HTR-8/SVneo (cell line): ENCODE measurements at places on chromosomes 12 and 14.
A peak's percentile ranks its signal among the peaks of the same experiment; 100 is the strongest.

- DNase-seq, result no peak
Observed at GRCh38 chr12:94930772-94931171, 72.7 kb downstream of the NDUFA12 start.

DNA sequence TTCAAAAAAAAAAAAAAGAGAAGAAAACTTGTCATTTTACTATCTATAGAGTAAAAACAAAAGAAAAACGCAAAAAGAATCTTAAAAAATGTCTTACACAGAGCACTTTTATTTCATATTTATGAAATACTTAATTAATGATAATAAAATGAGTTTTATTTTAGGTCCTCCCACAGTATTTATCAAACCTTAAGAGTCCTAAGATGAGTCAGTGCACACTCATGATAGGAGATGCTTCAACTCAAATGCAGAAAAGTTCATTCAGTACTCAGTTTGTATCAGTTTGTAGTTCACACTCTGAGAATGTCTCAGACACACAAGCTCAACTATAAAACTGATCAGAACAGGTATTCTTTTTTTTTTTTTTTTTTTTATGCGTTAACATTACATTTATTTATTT, 41.7 kb downstream of the TRIM9 start:
- no peak for DNase-seq

- no peak for DNase-seq
Observed at GRCh38 chr12:51240971-51241370, 2.3 kb downstream of the DAZAP2 start.

DNA sequence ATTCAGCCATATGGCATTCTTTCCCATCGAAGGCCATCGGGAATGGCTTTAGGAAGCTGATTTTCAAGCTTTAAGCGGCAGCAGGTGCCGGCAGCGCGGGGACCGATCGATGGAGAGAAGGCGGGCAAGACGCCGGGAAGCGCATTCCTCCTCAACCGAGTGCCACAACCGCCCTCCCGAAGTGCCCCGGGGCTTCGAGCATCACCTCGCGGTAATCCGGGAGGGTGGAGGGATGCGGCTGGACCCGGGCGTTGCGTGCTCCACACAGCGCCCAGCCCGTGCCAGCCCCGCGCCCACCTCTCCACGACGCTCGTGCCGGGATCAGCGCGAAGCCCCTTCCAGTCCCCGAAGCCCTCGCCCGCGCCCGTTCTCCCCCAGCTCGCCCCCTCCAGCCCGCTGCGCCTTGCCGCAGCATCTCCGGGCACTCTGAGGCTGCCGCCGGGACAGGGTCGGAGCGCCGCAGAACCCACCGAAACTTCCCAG, 3.2 kb downstream of the USP44 start:
- DNase-seq, result peak; percentile 46

DNA sequence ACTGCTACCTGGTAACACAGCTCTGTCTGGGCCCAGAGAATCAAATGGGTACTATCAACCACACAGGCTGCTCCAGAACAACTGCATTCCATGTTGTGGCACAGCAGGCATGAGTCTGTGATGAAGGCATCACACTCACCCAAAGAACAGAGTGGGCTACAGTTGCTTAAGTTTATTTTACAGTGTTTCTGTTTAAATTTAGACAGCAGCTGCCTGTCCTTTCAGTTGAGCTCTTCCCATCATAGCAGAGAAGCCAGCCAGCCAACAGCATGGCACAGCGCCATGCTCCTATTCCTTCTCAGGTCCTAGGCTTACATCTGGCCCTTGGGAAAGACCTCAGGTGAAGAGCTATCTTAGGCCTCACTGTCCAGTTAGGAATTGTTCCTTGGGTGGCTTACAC, 147.0 kb upstream of the FRMD6 start:
- DNase-seq, result no peak

GRCh38 chr12:96457191-96457930, 32.0 kb upstream of the CFAP54 start:
- DNase-seq, result no peak

DNA sequence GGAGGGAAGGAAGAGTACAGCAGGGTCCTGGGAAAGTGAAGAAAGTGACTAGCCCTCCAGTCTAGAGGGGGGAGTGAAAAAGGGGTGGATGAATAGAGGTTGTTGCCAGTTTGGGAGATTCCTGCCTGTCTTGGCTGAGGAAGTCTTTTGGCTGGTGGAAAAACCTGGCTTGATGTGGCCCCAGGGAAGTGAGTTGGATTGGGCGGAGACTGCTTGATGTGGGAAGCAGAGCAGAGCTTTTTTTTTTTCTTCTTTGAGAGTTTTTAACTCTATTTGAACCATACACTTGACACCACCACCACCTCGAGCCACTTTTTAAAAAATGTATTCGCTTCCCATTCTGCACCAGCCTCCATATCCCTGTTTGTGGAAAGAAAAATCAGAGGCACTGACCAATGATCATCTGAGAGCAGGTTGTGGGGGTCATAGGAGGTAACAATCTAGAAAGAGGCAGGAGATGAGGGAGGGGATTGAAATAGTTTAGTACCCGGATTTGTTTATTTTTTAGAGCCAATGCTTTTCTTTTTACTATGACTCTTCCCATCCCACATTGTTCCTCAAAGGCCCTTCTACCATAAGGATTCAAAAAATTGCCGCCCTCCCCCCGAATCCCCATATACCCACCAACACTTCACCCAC, 690 bp upstream of the DTX3 start:
- peak; percentile 45 for DNase-seq

DNA sequence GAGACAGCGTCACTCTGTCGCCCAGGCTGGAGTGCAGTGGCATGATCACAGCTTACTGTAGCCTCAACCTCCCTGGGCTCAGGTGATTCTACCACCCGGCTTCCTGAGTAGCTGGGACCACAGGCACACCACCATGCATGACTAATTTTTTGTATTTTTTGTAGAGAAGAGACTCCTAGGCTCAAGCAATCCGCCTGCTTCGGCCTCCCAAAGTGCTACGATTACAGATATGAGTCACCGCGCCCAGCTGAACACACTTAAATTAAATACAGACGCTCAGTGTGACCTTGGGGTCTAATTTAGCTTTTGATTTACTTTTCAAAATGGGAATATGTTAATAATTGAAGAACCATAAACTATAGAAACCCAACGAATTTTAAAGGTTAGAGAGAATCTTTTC, 77.2 kb downstream of the C2CD5 start:
- no peak for DNase-seq

GRCh38 chr14:105092171-105093037, 27.2 kb upstream of the GPR132 start:
- no peak for DNase-seq

DNA sequence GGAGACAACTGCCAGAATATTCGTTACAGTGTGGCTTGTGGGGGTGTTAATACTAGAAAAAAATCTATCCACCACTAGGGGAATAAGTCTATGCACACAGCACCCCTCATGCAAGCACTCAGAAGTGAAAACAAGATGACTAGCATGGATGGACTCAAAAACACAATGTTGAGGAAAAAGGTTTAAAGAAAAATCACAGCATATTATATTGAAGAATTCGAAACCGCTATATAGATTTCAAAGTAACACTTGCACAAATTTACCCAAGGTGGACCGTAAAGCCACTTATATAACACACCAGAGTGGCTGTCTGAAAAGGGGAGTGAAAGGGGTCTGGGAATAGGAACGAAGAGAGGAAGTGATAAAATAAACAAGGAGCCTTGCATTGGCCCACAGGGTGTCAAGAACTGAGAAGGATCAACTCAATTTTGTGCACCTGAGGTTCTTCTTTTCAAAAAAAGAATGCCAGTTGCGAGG, 544 bp downstream of the ABCD4 start:
- peak; percentile 87 for DNase-seq

- no peak for DNase-seq
Observed at GRCh38 chr12:13786646-13787045, 194.8 kb downstream of the GRIN2B start.

GRCh38 chr14:104689881-104690711, 678 bp downstream of the INF2 start:
- no peak for DNase-seq

- no peak for DNase-seq
Observed at GRCh38 chr12:125097427-125097826, 32.2 kb downstream of the AACS start.

GRCh38 chr14:75427126-75427481, 718 bp upstream of the JDP2 start:
- DNase-seq, result no peak

- DNase-seq, result peak; percentile 51
Observed at GRCh38 chr14:76901171-76902055, 75.2 kb downstream of the LRRC74A start.

DNA sequence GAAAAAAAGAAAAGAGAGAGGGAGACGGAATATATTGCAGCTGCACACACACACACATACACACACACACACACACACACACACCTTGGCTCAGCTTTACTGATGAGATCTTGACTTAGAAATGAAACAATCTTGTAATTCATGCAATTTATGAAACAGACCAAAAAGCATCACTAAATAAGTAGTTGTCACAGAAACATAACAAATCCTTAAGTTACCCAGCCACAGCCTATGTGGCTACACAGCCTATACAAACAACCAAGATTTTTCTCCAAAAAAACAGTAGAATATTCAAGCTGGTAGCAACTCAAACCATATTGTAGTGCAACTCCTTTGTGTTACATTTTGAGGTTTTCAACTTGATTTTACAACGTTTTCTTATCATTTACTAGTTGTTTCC, 37.9 kb upstream of the GNG2 start:
- no peak for DNase-seq

DNA sequence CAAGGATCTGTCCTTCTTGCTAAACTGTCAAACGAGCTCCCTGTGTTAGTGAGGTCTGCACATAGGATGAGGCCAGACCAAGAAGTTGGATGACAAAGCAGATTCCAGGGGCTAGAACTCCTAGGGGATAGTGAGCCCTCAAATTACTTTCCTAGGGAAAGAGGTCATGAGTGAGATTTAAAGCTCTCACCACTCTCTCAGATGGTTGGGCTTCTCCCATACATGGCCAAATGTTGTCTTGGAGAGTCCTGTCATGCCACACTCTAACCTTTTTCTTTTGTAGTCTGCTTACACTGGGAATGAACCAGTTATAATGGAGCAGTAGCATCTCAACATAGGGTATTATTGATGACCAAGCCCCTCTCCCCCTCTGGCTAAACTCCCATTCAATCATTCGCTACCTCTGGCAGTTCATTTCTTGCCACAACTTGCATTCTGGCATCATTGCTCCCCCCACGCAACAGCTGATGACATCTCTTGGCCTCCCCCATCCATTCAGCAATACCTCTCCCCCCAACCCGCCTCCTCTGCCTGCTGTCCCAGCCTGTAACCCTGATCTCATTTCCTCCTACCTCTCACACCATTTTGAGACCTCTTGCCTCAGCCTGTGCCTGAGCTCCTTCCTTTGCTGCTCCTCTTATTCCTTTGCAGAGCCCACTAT, 64.7 kb upstream of the CISTR start:
- DNase-seq, result no peak

- DNase-seq, result peak; percentile 97
Observed at GRCh38 chr12:6532051-6532926, 2.0 kb upstream of the GAPDH start.

DNA sequence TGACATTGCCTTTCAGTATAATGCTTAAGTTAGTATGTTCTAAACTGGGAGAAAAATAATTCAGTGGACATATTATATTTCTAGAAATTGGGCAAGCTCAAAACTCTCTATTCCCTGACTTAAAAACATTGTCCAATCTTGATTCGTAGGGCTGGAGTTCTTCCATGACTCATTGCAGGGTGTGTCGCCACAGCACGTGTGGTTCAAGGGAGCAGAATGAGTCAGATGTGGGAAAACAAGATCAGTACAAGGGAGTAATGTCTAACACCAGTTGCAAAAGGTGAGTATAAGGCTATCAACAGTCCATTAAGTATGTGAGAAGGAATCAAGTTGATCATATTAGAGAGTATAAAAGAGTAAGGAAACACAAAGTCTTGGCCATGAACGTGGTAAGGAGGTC, 887.0 kb downstream of the TMTC2 start:
- DNase-seq, result no peak

GRCh38 chr14:36747411-36748184, 85.9 kb downstream of the PAX9 start:
- no peak for DNase-seq

DNA sequence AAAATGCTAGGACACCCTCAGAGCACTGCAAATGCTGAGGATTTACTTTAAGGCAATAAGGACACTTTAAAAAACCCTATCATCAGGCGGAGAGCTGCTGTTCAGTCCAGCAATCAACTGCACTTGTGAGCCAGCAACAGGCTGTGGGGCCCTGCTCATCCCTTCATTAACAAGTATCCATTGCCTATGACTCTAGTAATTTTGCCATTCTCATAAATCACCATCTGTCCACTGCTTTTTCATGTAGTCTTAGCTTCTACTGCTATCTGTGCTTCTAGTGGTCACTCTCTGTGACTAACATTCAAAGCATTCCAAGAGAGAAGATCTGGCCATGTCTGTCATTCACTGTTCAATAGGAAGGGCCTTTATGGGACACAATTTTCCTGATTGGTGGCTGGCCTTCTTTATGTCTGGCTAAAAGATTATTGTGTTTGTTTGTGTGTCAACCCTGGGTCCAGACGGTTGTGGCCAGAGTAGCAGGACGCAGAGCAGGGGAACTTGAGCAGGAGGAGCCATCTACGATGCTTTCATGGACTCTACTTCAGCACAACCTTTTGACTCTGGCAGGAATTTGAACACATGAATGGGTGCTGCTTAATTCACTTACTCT, 3.6 kb upstream of the KRAS start:
- peak; percentile 60 for DNase-seq

DNA sequence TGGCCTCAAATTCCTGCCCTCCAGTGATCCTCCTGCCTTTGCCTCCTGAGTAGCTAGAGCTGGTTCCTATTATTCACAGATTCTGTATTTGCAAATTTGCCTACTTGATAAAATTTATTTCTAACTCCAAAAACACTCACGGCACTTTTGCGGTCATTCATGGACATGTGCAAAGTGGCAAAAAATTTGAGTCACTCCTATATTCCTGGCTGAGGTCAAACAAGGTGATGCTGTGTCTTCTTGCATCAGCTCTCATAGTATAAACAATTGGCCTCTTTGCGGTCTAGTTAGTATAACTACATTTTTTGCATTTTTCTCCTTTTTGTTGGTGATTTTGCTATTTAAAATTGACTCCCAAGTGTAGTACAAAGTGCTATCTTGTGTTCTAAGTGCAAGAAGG, 24.7 kb downstream of the ATF1 start:
- DNase-seq, result peak; percentile 39

DNA sequence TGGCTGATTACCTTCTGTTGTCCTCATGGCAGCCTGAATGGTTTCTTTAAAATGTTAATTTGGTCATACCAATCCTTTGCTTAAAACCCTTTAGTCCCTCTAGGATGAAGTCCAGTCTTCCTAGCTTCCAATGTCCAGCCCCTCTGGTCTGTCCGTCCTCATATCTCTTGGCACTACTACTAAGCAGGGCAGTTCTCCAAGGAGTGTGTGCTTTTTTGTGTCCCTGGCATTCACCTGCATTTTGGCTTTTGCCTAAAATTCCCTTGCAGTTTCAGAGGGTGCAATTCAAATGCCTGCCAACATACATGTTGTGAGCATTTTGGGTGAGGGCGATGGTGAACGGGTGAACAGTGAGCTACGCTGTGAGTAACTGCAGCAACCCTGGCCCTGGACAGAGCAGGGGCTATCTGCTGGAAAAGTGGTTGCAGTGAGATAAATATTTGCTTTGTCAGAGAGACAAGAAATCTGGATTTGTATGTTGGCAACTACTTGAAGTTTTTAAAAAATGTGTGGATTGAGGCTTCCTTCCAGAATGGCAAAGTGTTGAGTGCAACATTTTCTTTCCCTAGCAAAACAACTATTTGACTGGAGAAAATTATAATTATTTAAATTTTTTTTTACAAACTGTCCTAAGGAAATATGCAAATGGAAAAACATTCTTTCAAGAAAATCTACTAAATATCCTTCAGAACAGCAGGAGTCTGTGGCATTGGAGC, 14.6 kb downstream of the GALNT8 start:
- DNase-seq, result no peak
